ENCODE measurements at places on chromosomes 16 and 17.

- DNase-seq: no peak
Observed at GRCh38 chr17:59893676-59894100, 767 bp downstream of the RPS6KB1 start.

GRCh38 chr16:54385141-54385540 is 98.6 kb upstream of the IRX3 start:
- no peak for DNase-seq

DNA sequence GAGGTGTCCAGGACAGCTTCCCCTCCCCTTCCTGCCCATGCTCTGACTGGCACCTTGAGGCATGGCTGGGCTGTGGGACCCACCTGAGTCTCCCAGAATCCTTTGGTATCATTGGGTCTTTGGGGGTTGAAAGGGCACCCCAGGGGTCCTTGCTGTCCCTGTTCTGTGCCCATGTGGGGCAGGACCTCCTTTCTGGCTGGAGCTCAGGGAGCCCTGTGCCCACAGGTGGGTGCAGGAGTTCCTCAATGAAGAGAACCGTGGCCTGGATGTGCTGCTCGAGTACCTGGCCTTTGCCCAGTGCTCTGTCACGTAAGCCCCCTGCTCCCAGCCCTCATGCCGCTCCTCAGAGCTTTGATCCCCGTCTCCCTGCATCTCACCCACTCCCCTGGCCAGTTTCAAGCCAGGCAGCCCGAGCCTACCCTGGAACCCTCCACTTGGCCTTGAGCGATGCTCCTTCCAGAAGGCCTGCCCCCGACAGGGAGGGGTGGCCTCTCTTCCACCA is 11.8 kb downstream of the FMNL1 start:
- DNase-seq: no peak

DNA sequence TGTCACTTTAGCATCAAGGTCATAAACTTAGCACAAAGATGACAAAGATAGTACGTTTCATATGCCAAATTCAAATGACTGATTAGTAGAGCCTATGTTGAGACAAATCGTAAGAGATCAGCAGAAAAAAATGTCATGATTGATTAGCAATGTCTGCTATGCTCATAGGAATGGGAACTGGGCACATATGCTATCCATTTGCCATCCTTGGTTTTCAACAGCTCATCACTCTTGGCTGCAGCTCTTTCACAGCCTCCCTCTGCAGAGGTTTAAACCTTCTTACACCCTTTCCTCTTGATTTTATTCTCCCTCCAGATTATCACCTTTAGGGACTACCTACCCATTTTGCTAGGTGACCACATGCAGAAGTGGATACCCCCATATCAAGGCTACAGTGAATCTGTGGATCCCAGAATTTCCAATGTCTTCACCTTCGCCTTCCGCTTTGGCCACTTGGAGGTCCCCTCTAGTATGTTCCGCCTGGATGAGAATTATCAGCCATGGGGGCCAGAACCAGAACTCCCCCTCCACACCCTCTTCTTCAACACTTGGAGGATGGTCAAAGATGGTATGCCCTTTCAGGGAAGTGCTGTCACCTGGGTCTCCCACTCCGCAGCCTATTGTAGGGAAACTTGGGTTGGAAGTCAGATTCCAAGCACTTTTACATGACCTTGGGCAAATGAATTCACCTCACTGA is 16.2 kb downstream of the MPO start:
- no peak for DNase-seq

DNA sequence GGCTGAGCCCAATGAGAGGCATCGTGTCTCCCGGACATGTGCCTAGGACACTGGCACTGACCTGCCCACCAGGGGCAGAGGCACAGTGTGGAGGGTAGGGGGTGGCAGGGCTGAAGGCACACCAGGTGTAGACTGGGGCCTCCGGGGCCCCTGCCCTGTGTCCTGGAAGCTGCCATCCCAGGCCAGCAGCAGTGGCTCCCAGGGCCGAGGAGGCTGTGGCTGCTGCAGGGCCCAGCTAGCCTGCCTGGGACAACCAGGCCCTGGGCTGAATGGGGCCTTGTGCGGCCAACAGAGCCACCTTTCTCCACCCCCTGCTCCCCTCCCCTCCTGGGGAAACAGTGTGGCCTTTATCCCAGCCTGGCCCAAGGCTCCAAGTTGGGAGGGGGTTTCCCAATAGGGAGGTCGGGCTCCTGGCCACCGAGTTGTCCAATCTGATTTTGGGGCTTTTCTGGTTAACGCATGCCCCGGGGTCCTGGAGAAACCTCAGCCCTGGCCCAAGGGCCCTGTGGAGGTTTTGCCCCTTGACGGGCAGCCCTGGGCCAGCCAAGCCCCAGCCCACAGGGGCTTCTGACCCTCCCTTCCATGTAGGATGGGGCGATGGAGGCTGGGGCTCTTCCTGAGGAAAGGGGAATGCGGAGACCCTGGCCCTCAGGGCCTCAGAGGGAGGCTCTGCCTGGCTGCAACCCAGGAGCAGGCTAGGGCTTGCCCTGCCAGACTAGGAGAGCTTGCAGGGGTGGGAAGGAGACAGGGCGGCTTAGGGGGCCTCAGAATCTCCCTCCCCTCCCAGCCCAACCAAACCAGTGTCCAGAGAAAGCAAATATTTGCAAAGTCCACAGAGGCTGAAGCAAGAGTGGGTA is 4.2 kb downstream of the MTSS2 start:
- DNase-seq: no peak

- DNase-seq: no peak
Observed at GRCh38 chr17:41620583-41621434, 3.6 kb downstream of the KRT17 start.

- no peak for DNase-seq
Observed at GRCh38 chr16:71474864-71475263, 12.8 kb upstream of the ZNF23 start.

- DNase-seq: no peak
Observed at GRCh38 chr16:89924297-89924924, 1.3 kb downstream of the TUBB3 start.

DNA sequence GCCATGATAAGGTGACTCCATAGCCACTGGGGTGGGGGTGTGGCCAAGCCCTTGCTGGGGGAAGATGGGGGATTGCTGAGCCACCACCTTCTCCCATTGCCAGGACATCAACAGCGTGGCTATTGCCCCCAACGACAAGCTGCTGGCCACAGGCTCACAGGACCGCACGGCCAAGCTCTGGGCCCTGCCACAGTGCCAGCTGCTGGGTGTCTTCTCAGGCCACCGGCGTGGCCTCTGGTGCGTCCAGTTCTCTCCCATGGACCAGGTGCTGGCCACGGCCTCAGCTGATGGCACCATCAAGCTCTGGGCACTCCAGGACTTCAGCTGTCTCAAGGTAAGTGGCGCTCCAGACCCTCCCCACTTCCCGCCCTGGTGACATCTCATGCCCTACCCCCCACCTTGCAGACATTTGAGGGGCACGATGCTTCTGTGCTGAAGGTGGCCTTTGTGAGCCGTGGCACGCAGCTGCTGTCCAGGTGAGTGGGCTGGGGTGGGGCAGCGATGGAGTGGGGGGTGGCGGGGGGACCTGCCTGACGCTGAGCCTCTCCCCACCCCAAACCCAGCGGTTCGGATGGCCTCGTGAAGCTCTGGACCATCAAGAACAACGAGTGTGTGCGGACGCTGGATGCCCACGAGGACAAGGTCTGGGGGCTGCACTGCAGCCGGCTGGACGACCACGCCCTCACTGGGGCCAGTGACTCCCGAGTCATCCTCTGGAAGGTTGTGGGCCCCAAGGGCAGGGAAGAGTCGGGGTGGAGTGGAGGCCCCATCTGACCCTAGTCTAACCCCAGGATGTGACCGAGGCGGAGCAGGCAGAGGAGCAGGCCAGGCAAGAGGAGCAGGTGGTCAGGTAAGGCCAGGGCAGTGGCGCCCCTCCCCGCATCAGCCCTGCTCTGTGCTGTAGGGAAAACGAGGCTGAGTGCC is 4.1 kb downstream of the NOXO1 start:
- no peak for DNase-seq

DNA sequence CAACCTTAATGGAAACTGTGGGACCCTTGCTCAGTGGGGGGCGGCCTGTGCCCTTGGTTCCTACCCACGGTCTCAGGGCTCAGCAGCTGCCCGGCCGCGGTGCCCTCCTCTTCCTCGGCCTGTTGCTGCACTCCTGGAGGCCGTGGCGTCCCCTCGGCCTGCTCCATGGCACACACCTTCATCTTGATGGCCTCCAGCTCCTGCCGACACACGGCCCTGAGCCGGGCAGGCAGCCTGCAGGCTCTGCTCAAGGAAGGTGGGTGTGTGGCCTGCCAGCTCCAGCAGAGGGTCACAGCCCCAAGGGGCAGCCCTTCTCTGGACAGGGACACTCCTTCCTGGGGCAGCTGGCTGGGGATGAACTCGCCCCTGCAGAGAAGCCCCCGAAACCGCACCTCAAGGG is 718 bp downstream of the PABPN1L start:
- DNase-seq: no peak

- no peak for DNase-seq
Observed at GRCh38 chr16:21321736-21322135, 43.6 kb upstream of the CRYM start.

GRCh38 chr16:12708266-12708665 is 95.4 kb downstream of the CPPED1 start:
- DNase-seq: no peak

- no peak for DNase-seq
Observed at GRCh38 chr16:23424292-23424958, 28.6 kb downstream of the COG7 start.

DNA sequence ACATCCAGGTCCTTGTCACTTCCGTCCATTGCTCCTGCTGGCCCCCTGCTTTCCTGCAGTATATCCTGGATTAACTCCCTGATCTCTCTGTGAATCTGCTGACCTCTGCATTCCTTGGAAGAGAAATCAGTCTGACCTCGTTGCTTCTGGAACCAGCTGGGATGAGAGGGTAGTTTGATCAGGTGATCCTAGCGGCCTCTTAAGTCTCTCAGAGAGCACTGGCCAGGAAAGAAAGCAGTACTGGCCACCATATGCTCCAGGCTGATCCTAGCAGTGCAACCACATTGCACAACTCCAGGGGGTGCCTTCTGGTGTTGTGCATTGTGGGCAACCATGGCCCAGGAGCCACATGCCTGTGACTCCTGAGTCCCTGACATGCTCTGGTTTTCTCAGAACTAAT is 79.2 kb downstream of the ARHGAP23 start:
- no peak for DNase-seq

DNA sequence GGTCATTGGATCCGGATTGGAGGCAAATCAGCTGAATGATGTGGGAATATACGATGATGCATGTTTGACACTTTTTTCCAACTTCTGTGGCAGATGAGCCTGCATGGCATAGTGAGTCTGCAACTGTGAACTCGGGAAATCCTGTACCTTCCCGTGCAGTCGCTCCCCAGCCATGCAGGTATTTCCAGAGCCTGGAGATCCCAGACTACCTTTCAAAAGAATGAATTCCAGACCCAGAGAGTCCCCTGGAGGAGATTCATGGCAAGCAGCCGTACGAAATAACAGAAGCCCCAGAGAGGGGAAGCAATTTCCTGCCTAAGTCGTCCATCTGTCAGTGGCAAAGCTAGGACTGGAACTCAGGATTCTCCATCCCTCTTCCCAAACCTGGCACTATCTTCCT is 75.7 kb upstream of the FAM20A start:
- DNase-seq: no peak
